CD4-positive, CD25-positive, alpha-beta regulatory T cell (primary cell): ENCODE measurements at places on chromosomes 4 and X.

DNA sequence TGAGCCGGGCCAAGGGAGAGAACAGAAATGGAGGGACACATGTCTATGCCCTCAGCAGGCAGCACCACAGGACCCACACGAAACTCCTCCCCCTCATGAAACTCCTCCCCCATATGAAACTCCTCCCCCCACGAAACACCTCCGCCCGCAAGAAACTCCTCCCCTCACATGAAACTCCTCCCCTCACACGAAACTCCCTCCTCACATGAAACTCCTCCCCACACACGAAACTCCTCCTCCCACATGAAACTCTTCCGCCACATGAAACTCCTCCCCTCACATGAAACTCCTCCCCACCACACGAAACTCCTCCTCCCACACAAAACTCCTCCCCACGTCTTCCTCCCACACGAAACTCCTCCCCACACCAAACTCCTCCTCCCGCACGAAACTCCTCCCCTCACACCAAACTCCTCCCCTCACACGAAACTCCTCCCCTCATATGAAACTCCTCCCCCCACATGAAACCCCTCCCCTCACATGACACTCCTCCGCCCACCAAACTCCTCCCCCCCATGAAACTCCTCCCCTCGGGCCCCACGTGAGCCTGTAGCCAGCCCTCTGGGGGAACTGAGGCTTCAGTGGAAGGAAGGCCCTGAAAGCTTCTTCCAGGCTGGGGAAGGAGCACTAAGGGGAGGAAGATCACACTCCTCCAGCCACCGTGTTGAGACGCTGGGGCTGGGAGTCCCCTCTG lies 15.2 kb downstream of the ADRA2C start:
- DNase-seq: no peak

DNA sequence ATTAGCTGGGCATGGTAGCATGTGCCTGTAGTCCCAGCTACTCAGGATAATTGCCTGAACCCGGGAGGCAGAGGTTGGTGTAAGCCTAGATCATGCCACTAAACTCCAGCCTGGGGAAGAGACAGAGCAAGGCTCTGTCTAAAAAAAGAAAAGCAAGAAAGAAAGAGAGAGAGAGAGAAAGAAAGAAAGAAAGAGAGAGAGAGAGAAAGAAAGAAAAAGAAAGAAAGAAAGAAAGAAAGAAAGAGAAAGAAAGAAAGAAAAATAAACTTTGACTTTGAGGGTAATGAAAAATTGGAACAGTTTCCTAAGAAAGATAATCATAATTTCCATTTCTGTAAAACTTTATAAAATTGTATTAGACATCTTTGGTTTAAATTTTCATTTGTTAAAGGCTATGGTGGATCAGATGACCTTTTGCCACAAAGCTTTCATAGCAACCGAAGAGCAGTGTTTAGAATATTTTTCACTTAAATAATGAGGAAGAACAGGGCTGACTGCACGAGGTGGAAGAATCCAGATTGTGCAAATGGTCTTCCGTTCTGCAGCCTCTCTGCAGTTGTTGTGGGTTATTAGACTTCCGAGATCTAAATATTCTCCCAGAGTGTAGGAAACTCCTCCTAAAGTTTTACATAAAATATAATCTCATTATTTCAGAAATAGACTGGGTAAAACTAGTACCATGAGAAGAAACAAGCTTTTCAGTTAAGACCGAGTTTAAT lies 55.9 kb downstream of the RBM47 start:
- no peak for DNase-seq

- DNase-seq: no peak
Observed at GRCh38 chrX:45715748-45716147, 515.1 kb upstream of the DIPK2B start.

DNA sequence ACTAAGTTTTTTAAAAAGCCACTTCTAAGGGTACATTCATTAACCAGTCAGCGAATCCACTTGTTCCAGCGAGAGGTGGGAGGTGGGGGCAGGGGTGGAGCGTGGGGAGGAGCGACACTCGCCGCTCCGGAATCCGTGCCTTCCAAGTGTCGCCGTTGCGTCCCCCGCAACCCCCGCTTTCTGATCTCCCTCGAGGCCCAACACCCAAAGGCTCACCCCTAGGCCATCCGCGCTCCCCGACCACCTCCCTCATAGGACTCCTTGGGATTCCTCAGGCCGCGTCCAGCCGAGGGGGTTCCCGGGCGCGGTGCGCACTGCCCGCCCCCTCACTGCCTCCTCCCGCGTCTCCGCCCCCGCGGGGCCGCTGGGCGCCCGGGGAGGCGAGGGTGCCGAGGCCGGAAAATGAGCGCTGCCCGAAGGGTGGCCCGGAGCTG lies 108.1 kb upstream of the STOX2 start:
- DNase-seq: no peak
